HFFc6 (cell line): ENCODE measurements at places on chromosomes 1 and 21.
A peak's percentile ranks its signal among the peaks of the same experiment; 100 is the strongest.

DNA sequence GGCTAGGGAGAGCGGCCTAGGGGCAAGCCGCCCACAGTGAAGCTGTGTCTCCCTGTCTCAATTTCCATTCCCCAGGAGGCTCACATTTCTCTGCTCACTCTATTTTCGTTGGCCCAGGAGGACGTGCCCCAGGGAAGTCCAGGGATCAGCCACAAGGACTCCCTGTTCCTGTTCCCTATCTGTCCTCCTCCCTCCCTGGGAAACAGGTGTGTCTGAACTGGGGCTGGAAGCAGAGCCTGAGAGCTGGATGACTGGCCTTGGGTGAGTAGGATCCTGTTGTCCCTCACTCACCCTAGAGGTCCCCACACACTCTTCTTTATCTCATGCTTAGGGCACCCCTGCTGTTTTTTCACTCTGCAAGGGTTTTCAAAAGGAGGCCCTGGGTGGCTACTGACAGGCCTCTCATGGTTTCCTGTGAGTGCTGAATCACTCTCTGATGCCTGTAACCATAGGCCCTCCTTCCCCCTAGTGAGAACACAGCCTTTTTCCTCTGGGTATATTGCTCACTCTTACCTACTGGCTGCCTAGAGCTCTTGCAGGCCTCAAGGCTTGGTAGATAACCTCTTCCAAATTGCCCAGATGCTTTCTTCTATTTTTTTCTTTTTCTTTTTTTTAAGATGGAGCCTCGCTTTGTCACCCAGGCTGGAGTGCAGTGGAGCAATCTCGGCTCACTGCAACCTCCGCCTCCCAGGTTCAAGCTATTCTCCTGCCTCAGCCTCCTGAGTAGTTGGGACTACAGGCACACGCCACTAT lies 3.3 kb upstream of the UTP11 start:
- peak; percentile 56 for DNase-seq

- DNase-seq, result no peak
Observed at GRCh38 chr1:25562101-25562927, 18.9 kb downstream of the LDLRAP1 start.

DNA sequence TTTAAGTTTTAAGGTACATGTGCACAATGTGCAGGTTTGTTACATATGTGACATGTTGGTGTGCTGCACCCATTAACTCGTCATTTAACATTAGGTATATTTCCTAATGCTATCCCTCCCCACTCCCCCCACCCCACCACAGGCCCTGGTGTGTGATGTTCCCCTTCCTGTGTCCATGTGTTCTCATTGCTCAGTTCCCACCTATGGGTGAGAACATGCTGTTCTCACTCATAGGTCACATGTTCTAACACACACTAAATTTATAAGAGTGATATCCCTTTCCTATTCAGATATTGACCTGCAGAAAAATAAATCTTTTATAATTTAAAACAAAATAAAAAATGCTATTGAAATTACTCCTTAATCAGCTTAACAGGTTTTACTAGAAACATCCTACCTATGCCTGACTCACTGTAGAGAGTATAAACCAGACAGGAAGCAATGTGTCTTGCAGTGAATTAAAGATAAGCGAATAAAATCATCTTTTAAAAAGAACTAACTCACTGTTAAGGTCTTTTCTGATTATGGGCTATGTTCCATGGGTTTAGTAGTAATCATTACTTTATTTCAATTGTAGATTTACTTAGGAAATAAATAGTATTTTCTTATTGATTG lies 82.0 kb upstream of the DPH5 start:
- no peak for DNase-seq

DNA sequence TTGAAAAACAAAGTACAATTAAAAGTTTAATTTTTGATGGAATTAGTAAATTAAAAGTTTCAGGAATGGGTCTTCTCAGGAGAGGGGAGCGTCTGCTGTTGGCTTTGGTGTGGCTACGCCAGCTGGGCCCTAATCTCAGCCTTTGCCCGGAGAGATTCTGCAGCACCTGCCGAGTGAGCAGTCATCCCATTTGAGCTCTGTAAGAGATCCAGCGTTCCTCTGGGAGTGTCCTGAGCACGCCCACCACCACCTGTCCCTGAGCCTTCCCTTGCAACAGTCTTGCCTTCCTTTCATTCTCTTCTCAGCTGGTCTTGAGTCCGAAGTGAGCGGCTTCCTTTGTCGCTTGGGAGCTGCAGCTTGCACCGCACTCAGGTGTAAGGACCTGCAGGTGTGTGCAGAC lies 263.1 kb downstream of the CAMTA1 start:
- DNase-seq, result no peak

DNA sequence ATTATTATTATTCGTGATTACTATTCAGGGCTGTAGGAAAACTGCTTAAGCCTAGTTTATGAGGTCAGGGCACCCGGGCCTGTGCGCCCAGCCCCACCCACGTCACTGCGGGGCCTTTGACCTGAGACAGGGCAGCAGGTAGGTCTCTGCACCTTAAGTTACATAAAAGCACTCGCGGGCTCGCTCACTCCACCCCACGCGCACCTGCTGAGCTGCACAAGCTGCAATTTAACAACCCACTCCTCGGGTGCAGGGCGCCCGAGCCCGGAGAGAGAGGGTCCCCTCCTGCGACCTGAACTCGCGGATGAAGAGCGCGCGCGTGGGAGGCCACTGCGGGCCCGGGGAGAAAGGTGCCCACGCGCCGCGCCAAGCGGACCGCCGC lies 477 bp downstream of the ICMT start:
- no peak for DNase-seq

GRCh38 chr1:22886211-22886610 lies 86.5 kb downstream of the LACTBL1 start:
- DNase-seq, result peak; percentile 32

DNA sequence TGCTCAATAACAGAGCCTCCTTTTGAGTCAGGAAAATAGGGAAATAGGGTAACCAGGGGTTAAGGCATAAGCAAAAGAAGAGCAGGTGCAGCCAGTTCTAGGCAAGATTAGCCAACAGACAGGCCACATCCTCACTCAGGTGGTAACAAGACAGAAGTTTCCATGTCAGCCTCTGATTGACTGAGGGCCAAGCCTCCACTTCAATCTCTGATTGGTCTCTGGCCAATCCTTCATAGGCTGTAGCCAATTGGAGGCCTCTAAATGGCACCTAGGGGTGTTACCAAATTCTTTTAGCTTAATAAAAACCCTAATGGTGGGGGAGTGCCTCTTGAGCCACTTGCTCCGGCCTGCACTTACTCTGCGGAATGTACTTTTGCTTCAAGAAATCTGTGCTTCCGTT lies 37.2 kb downstream of the LACTBL1 start:
- no peak for DNase-seq

DNA sequence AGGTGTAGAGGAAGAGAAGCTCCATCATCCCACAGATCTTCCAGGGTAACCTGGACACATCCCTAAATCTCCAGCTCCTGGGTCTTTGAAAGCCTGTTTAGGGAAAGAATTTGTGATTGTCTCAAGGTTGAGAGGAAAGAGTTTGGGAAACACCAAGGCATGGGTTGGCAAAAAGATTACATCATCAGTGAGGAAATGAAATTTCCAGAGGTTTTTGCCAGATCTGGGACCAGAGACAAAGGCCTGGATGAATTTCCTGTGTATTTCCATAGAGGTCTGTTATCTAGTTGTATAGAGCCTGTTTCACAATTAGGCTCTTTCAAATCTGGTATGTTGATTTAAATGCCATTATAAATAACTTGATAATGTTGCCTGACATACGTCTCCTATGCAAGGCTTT lies 82.3 kb downstream of the GPR89B start:
- no peak for DNase-seq

- DNase-seq, result no peak
Observed at GRCh38 chr1:2021550-2021949, 2.4 kb downstream of the GABRD start.

DNA sequence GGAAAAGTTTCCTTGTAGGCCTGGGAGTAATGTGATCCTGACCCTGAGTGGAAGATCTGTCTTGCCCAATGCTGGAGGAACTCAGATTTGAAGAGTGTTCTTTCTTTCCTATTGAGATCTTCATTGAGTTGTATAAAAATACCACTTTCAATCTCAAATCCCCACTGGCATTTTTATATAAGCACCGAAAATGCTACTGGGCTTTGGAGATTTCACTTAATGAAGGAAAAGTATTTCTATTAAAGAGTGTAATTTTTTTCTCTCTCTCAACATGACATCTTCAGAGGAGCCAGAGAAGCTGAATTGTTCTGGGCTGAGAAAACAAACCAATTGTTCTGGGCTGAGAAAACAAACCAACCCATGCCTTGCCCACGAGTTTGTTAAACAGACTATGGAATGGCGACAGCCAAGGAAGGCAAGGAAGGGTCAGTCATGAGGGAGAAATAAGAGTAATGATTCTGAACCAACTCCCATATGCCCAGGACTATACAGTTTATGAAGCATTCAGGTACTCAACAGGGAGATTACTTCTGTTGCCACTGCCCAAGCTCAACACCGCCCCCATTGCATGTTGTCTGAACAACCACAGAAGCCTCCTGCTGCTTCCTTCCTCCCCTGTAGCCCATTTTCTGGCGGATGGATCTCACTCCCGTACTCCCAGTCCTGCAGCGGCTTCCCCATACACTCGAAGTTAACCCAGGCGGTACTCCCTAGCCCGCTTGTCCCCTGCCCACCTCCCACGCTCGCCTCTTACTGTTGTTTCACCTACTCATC lies 103.2 kb downstream of the BEND5 start:
- no peak for DNase-seq

DNA sequence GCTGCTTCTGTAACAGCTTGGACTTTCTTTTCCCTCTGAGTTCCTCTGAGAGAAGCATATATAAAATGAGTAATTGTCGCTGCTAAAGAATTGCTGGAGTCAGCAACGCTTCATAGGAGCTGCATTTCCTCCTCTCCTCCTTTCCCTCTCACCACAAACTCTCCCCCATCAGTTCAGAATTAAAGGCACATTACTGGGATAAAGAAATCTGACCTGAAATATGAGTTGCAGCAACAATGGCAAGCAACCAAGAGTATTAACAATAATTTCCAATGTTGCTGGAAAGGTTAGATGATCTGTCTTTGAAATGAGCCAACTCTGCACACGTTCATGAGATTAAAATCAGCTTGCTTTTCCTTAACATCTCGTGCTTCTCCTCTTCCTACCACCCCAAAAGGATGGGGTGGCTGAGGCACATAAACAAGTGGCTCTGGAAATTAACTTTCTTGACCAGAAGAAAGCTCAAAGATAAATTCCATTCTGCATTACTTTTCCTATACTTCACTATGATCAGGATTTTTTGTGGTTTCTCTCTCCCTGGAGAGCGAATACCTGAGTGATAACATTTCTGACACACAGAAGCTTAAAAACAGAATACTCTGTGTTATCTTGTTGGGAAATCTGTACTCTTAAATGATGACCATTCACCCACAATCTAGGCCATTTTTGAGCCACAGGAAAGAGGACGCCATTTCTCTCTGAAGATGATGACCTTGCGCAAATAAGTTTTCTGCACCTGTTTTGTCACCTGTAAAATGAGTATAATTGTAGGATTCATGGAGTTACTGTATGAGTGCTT lies 90.2 kb downstream of the TGFBR3 start:
- DNase-seq, result peak; percentile 76

- no peak for DNase-seq
Observed at GRCh38 chr21:36640174-36640720, 58.7 kb upstream of the SIM2 start.

- no peak for DNase-seq
Observed at GRCh38 chr21:37202221-37203110, 64.7 kb downstream of the VPS26C start.

DNA sequence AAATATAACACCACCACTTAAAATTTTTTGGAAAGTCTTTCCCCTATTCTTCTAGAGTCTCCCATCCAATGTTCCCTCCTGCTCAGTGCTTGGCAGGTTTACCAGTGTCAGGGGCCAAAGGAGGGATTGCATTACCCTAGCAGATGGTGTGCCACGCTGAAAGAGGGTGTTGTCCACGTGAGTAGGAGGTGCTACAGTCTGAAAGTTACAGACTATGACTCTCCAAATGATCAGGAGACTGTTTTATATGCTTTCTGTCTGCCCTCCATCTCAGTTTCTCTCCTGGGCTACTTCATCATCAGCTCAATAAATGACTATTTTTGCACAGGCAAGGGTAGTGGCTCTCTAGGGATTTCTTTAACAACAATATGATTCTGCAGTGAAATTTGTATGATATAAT lies 31.3 kb upstream of the ANGPTL7 start:
- DNase-seq, result peak; percentile 21
